ENCODE measurements at places on chromosomes 6 and 20. TPM values are rescaled to one million over a fixed set of nuclear protein-coding genes. Genes with fewer than 3 reads are reported as not detected.

- DNase-seq = no peak
Observed at GRCh38 chr20:46992640-46993035, 98.0 kb downstream of the EYA2 start.

DNA sequence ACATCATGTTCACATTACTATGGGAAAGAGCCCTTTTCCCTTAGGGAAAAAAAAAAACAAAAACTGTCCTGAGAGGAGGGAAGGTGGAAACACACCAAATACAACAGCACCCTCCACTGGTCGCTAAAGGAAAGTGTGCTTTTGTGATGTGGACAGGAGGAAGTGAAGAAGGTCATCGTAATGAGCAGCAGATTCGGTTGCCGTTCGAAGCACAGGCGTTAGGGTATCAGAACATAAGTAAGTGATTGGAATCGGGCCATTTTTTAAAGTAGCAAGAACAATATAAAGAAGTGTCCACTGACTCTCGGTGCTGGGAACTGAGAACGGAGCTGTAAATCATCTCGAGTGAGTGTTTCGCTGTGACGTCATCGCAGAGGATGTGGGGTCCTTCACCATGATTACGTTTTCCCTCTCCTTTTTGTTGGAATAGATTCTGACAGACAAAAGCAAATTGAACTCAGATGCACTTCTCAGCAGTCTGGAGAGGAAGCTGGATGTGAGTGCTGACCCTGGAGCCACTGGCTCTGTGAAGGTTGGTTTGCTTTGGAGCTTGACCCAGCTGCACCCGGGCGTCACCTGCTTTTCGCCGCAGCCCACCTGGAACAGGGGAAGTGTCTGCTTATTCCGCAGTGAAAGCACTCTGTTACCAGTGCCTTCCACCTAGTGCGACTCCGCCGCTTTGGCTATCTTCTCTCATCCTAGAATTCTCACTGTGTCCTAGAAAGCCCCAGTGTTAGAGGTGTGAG lies 203.6 kb upstream of the GMDS start:
- no peak for DNase-seq

DNA sequence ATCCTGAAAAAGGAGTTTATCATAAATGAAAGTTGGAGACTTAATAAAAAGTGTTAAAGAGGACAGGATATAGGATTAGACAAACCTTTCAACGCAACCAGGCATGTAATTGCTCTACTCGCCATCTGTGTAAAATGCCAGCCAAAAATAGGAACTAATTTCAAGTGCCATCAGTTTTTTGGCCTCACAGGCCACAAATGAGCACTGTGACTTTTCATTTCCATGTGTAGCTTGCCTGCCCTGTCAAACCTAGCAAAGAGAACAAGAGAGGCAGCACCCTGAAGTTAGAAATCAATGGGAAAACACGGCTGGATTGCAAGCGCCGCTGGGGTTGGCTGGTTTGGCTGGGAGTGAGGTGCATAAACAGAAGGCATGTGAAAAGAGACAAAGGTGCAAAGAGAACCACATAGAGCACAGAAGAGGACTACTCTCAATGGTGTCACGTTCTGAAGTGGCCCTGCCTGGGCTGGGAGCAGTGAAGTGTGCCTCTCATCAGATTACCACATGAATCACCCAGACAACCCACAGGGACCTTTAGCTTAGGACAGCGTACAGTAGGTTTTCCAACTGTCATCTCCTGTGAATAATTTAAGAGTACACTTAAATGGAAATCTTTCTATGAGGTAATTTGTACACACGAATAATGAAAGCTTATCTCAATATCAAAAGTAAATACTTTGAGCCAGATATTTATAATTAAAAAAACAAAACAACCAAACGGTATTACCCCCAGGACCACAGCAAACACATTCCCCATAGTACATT lies 78.0 kb upstream of the NHSL1 start:
- DNase-seq = no peak

- no peak for DNase-seq
Observed at GRCh38 chr20:49725694-49726093, 12.0 kb upstream of the B4GALT5 start.

- no peak for DNase-seq
Observed at GRCh38 chr6:167290786-167291622, at the start of gene UNC93A. Gene UNC93A (plus strand): TSS chr6:167291315. CDS start chr6:167291490, 175 bp downstream.

- no peak for DNase-seq
Observed at GRCh38 chr6:110710115-110710514, 105.2 kb downstream of the CDK19 start.

- DNase-seq = no peak
Observed at GRCh38 chr6:28816909-28817807, 106.6 kb downstream of the TRIM27 start.

DNA sequence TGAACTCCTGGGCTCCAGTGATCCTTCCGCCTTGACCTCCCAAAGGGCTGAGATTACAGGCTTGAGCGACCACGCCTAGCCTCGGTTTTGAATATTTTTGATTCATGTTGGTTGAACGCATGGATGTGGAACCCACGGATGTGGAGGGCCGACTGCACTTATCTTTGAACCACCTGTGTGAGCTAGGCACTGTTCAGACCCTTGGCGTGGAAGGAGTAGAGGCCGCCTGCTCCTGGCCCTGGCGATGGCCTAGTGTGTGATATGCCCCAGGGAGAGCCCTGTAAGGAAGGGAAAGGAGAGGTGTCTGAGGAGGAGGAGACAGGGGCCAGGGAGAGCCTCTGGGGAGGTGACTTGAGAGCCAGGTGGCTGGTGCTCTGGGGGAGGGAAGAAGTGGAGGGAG lies 64.3 kb downstream of the BCAS4 start:
- DNase-seq = no peak

DNA sequence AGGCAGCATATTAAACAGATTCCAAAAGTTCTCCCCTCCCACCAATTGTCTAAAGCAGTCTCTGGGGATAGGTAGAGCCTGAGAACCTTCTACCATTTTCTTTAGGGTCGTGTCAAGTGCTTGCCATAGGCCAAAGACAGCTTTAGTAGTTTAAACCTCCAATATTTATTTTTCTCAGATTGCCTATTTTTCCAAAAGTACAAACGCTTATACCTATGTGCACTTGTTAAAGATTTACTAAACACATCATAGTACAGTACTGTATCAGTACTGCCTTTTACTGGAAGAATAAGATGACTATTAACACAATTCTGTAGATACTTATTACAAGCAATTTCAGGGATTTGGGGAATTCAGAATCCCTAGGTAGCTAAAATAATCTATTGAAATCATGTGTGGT lies 29.4 kb downstream of the AKIRIN2 start:
- no peak for DNase-seq

DNA sequence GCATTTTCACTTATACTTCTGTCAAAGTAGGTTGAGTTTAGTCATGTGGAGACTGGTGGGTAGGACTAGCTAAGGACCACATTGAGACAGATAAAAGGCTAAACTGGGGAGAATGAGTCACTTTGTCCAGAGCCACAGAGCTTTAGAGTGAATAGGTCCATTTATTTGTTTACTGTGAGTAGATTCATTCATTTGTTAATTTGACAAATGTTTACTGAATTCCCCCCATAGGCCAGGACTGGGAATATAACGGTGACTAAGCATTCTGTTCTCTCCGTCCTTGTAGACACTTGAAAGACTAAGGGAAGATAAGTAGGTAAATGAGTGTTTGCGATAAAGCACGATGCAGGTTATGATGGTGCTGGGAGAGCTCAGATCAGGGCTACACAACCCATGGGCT lies 699.7 kb upstream of the ID4 start:
- DNase-seq = no peak

GRCh38 chr20:41377275-41377674 lies 10.7 kb upstream of the EMILIN3 start:
- no peak for DNase-seq

DNA sequence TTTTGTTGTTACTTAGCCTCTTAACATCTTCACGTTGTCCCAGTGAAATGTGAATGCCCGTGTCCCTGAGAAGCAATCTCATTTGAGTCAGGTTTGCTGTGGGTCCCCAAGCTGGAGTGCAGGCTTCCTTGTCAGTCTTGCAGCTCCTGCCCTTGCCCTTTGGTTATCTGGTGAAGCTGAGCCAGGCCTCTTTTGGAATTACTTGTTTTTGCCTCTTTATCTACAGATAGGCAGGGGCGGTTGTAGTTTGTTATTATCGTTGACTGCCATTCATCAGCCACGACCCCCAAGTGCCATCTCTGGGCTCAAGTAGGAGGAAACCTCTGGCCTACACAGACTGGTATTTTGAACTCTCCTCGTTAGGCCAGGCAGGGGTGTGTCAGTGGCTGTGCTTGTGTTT lies 2.2 kb downstream of the TMEM14C start:
- DNase-seq = no peak

- DNase-seq = no peak
Observed at GRCh38 chr6:131182991-131183425, 47.7 kb downstream of the AKAP7 start.

- DNase-seq = no peak
Observed at GRCh38 chr6:3669916-3670315, 81.6 kb downstream of the PXDC1 start.

DNA sequence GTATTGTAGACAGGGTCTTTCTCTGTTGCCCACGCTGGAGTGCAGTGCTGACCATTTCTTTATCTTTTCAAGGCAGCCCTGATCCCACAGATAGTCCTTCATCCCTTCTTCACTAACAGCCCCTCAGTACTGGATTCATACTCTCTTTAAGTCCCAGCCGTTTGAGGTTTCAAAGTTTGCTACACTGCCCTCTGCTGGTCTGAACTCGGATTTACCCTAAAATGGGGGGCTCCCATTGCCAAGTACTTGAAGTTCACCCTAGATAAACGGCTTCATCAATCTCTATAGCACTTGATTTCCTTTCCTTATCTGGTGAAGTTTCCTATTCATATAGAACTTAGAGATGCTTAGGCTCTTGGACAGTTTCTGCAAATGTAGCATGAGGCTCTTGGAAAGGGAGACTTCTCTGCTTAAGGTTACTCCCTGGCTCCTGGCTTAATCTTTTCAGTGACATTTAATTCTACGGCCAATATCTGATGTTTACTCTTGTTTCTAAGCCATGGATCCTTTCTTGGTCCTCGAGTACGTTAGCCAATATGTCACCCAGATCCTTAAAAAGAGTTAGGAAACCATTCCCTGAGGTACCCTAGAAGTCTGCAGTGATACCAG lies 21.4 kb upstream of the PREP start:
- DNase-seq = no peak

DNA sequence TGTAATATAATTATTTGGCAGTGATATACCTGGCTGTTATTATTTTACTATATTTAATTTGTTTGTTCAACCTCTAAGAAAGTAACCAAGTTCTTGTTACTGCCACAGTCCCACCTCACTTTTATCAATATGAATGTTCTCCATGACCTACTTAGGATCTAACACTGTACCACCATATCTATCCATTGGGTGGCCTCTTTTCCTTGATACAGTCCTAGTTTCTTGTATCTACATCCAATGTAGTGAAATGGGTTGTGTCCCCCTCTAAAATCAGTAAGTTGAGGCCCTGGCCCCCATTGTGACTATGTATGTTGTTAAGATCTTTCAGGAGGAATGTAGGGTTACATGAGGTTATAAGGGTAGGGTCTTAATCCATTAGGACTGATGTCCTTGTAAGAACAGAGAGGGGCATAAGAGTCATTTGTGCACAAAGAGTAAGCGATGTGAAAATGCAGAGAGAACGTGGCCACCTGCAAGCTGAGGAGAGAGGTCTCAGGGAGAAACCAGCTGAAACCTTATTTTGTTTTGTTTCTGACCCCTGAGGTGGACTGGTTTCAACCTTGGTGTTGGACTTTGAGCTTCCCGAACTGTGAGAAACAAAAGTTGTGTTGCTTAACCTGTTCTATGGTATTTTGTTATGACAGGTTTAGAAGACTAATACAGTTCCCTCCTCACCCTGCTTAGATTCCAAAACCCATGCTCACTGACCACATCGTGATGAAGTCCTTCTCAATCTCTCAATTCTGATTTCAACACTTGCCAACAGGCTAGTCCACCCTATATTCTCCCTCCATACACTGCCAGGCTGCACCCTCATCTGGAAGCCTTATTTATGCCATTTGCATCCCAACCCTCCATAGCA lies 387.3 kb upstream of the EPHA7 start:
- no peak for DNase-seq

DNA sequence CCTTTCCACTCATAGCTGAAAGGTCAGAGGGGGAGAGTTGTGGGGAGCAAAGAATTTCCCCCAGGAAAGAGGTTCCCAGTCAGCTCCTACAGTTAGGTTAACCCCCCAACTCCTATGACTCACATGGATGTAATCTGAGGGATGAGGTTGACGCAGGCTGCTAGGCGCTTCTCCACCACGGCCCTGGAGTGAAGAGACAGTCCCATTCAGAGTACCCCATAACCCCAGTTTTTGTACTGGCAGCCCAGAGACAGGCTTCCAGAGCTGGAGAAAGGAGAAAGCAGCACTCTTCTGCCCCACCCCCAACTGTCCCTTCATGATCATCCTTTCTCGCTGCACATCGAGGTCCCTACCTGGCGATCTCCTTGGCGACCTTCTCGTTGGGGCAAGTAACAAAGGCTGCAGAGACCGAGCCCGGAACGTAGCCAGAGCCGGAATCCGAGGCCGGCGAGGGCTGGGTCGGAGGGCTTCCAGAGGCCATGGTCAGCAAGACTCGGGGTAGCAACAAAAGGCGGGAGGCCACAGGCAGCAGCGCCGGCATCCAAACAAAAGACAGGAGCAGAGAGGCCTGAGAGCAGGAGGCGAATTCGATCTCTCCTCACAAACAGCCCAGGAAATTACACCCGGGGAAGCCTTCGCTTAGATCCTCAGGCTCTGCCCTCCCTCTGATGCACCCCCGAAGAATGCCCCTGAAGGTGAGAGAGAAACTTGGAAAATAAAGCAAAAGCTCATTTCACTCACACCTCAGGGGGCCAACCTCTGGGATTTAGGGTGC lies 592 bp downstream of the CUTA start:
- DNase-seq = no peak

- DNase-seq = no peak
Observed at GRCh38 chr6:134217105-134217797, 100.7 kb downstream of the SGK1 start.

GRCh38 chr20:45358282-45359068 lies 4.5 kb upstream of the SYS1 start:
- no peak for DNase-seq

DNA sequence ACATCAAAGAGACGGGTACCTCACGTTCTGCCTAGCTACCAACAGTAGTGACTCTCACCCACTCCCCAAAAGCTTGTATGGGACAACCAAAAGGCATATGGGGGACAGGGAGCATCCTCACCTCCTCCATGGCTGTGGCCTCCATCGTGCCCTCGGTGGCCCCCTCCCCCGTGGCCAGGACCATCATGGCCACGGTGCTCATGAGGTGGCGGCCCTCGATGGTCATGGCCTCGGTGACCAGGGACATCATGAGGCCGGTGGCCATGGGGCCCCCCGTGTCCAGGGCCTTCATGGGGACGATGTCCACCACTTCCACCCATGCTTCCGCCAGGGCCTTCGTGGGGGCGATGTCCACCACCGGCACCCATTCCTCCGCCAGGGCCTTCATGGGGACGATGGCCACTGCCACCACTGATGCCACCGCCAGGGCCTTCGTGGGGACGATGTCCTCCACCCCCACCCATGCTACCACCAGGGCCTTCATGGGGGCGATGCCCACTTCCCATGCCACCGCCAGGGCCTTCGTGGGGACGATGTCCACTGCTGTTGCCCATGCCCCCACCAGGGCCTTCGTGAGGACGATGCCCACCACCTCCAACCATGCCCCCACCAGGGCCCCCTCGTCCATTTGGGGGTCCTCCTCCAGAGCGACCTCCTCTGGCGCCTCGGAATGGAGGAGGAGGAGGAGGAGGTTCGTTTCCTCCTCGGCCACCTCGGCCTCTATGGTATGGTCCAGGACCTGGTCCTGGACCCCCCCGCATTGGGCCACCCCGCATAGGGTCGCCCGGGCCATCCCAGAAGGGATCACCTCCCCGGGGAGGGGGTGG lies 15.0 kb downstream of the PPP1R10 start:
- no peak for DNase-seq

Gene SNAP91
- total RNA-seq = 4.7 TPM

Gene TFAP2D
- not detected for total RNA-seq

Measured in vagina (tissue), 2 donors.